ENCODE measurements at places on chromosomes 1 and 21. TPM values are rescaled to one million over a fixed set of nuclear protein-coding genes. Genes with fewer than 3 reads are reported as not detected.

DNA sequence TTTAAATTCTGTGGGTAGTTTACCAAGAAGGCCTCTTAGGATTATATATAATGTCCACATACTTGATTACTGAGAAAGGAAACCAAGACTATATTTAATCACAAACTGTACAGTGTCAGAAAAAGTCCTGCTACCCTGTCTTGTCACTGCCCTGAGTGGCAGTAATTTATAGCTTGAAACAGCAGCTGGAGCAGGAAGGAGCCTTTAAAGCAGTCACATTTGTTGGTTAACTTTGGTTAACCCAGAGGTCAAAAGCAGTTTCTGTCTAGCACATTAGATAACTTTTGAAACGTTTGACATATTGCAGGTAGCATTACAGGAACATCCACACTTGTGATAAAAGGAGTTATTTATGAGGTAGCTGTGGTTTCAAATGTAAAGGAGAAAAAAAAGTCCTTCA lies 161.7 kb downstream of the ROR1 start:
- no peak for DNase-seq

AGBL4 gene
- not detected for total RNA-seq

GRCh38 chr1:53163291-53163768 lies 20.9 kb upstream of the SLC1A7 start:
- no peak for DNase-seq

GRCh38 chr1:14964711-14965055 lies 188.9 kb upstream of the TMEM51 start:
- DNase-seq, result no peak

DNA sequence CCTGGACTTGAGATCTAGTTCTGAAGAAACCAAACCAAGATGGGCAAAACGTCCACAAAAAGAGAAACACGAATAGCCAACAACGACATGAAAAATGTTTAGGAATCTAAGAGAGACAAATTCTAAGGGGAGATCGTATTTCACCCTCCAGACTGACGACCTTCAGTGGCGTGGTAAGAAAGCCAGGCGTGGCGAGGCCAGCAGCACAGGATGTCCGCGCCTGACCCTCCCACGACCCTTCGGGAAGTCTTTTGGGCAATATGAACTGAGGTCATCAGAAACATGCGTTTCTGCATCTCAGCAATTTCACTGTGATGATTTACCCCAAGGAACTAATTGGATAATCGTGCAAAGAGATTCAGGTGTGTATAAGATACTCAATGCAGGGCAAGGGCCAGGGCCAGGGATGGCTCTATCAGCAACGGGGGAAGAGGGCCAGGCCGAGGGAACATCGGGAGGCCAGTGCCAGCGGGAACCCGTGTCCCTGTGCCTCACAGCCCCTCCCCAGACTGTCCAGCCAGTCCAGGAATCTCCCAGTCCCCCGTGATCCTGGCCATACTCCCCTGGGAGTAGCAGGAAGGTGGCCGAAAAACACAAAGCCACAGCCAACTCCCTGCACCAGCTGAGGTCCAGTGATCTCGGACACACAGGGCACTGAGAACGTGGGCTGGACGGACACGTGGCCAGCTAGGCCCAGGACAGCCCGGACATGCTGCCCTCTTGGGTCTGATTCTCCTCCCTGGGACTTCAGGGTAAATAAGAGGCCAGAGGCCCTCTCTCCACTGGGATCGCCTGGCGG lies 53.6 kb upstream of the ADARB1 start:
- no peak for DNase-seq

- DNase-seq, result peak; percentile 68
Measured at GRCh38 chr21:35510957-35511695, 462.0 kb upstream of the RUNX1 start.

VANGL2 gene
- 2.1 TPM for total RNA-seq

OR2L8 gene
- total RNA-seq, result not detected

DNA sequence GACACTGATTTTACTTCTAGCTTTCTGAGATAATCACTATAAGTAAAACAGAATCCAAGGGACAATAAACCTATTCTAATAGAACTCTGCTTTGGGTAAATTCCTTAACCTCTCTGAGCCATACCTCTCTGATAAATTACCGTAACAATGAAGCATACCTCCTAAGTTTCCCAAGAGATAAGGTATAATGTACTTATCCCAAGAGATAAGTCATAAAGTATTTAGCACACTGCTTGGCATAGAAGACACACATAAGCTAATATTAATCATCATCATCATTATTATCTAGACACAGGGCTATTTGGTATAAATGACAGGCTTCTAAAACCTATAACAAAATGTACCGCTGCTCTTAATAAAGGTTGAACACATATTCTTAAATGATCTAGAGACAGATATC lies 16.2 kb downstream of the SSX2IP start:
- DNase-seq, result no peak

DNA sequence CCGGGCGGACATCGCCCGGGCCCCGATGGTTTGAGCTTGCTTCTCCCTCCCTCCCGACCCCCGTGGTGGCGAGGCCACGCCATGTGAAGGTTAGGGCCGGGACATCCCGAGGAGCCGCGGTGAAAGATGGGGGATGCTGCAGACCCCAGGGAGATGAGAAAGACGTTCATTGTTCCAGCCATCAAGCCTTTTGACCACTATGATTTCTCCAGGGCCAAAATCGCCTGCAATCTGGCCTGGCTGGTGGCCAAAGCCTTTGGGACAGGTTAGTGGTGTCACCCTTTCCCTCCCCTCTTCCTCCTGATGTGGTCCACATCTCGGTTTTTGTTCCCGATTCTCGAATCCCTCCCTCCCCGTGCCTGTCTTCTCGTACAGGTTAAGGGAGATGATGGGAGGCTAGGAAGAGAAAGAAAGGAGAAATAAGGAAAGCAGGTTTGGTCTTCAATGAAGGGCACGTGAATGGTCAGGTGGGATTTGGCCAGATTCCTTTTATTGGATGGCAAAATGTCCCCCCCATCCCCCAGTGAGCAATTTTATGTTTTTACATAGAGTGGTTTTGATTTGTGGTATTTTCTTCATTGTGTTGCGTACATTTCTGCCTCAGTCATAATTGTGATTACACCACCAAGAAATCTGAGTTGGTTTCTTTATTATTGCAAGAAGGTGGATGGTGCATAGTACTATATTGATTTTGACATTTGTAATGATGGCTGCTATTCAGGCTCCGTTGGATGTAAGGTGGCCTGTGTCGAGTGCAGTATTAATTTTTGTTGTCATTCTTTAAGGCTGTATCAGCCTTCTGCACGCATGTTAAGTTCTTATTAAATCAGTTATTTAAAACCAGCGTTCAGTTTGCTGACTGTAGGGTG lies 1.2 kb downstream of the CAMSAP2 start:
- peak; percentile 14 for DNase-seq

- peak; percentile 74 for DNase-seq
Measured at GRCh38 chr1:204647114-204647804, 38.3 kb downstream of the LRRN2 start.

GRCh38 chr1:205704903-205705302 lies 24.6 kb upstream of the SLC45A3 start:
- DNase-seq, result no peak

DNA sequence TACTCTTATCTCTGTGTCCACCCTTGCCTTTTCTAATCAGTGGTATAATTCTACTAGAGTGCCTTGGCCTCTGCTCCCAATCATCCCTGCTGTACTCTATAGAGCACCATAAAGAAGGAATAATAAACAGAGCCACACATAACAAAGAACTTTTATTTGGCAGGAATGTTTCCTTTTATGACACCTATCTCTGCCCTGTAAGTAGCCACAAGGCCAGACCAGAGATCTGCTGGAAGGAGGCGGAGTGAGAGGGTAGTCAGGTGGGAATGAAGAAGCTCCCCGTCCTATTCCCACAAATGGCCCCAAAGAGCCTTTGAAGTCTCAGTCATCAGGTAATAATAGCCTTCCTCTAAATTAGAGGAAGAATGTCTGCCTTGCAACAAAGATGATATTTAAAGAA lies 32.7 kb downstream of the WLS start:
- no peak for DNase-seq

- no peak for DNase-seq
Measured at GRCh38 chr21:15183813-15184257, 119.0 kb upstream of the NRIP1 start.

THEMIS2 gene
- not detected for total RNA-seq

DNA sequence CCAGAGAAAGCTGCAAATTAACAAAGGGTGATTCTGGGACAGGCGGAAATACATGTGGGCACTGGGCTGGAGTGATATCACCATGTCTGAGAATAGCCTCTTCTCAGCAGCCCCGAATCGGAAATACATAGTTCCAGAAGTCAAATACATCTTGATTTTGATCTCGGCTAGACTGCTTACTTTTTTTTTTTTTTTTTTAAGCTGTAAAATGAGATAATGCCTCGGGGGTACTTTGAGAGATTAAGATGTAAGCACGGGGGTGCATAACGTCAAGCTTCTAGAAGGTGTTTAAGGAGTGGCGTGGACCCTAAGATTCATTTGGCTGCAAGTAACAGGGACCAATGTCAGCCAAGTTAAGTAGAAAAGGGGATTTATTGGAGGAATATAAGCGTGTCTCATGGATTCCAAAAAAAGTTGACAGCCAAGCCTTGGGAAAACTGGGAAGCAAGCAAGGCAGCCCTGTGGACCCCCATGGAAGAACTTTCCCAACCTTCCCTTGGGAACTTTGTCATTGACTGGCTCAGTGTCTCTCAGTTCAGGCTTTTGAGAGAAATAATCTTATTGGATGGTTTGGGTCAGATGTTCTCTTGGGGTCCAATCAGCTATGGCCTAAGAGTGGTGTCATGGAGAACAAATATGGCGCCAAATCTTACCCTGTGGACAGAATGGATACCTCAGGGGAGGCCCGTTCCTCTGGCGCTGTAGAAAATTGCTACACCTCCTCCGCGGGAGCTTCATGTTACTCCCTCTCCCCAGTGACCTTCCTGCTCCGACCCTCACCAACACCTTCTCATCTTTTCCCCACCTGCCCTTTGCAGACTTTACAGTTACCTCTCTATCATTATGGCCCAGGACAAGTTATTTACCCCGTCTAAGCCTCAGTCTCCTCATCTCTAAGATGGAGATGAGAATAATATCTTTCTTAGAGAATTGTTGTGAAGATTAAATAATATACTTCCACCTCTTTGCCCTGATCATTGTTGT lies 186.6 kb downstream of the KAZN start:
- no peak for DNase-seq

DNA sequence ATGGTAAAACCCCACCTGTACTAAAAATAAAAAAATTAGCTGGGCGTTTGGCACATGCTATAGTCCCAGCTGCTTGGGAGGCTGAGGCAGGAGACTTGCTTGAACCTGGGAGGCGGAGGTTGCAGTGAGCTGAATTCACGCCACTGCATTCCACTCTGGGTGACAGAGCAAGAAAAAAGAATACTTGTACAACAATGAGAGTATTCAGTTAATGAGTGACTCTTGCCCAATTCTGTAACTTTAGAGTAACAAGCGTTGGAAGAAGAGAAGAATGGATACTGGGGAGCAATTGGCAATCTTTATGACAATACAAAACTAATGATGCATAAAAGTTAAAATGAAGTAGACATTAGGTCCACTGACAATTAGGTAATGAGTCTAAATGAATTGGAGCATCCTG lies 10.5 kb downstream of the ANXA9 start:
- DNase-seq, result no peak

GRCh38 chr1:68919075-68919474 lies 422.2 kb upstream of the DEPDC1 start:
- DNase-seq, result peak; percentile 15

GRCh38 chr1:23129846-23130245 lies 38.8 kb downstream of the LUZP1 start:
- DNase-seq, result peak; percentile 24

CELA3B gene
- not detected for total RNA-seq

HMCN1 gene
- total RNA-seq, result 0.07 TPM

DNA sequence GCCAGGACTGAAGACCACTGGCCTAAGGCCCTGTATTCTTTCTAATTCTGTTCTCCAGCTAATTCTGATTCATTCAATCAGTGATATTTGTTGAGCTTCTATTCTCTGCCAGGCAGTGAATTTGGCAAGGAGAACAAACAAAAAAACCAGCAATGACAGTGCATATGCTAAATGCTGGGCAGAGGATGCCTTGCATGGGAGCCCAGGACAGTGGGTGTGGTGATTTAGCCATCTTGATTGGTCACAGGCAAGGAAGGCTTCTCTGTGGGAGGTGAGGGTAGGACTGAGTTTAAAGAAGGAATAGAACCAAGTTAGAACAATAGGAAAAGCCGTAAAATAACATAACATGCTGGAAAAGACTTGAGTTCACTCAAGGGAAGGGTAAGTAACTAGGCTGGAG lies 9.2 kb upstream of the CPT2 start:
- DNase-seq, result no peak

HLX gene
- total RNA-seq, result 2.9 TPM

CYP4Z1 gene
- total RNA-seq, result not detected

C1orf87 gene
- not detected for total RNA-seq

DNA sequence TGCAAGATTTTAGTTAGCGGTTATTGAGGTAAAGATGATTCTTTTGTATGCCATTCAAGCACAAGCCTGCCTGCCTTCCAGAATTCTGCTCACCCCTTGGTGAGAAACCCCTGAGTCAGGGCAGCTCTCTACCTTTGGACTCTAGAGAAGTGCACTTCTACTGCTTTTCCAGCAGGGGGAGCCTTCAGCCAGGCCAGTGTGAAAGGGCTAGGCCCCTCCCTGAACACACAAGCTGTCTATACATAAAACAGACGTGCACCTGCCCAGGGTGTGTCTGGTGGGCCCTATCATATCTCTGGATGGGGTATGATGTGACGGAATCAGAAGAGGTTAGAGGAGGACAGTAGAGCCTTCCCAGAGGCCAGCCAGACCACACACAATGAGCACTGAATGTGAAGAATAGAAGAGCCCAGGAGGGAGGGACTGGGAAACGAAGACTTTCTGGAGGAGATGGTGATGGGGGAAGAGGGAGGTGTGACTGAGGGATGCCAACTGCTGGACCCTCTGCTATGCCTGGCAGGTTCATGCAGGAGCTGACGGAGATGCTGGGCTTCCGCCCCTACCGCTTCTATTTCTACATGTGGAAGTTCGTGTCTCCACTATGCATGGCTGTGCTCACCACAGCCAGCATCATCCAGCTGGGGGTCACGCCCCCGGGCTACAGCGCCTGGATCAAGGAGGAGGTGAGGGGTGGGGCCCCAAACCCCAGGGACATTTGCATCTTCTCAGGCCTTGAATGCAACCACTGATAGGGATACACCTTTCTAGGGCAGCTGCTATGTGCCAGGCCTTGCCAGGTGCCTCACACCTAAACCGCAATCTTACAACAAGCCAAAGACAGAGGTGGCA lies 13.0 kb upstream of the KCNC4 start:
- DNase-seq, result peak; percentile 48
